ENCODE measurements at places on chromosomes 5 and 9. TPM values are rescaled to one million over a fixed set of nuclear protein-coding genes. Genes with fewer than 3 reads are reported as not detected.
A peak's percentile ranks its signal among the peaks of the same experiment; 100 is the strongest.

The TRIO gene
- 534 TPM for total RNA-seq

The CCL21 gene
- total RNA-seq: not detected

The SREK1 gene
- total RNA-seq: 117 TPM

The PCDHGB6 gene
- 2.2 TPM for total RNA-seq

The SLC6A18 gene
- not detected for total RNA-seq

The CCDC192 gene
- not detected for total RNA-seq

The PRSS3 gene
- not detected for total RNA-seq

DNA sequence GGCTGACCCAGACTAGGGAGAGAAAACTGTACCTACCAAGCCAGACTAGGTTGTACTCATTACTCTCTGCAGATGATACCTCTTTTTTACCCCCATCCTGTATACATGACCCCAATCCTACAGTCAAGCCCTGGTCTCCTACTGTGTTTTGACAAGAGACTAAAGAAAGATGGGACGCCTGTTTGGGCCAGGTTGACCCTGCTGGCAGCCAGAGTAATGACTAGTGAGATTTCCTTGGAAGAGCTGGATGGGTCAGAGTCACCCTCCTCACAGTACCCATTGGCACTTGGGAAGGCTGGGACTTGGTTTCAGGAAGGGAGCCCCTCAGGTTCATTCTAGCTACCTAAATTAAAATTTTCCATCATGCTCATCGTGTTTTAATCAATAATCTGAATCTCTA lies 89.7 kb upstream of the NR4A3 start:
- H3K36me3 ChIP-seq: no peaks in the 10 kb centered on the region
- H3K4me1 ChIP-seq: peaks cover 8% of the 10 kb centered on the region
- no peak overlapping the region for H3K4me3 ChIP-seq

DNA sequence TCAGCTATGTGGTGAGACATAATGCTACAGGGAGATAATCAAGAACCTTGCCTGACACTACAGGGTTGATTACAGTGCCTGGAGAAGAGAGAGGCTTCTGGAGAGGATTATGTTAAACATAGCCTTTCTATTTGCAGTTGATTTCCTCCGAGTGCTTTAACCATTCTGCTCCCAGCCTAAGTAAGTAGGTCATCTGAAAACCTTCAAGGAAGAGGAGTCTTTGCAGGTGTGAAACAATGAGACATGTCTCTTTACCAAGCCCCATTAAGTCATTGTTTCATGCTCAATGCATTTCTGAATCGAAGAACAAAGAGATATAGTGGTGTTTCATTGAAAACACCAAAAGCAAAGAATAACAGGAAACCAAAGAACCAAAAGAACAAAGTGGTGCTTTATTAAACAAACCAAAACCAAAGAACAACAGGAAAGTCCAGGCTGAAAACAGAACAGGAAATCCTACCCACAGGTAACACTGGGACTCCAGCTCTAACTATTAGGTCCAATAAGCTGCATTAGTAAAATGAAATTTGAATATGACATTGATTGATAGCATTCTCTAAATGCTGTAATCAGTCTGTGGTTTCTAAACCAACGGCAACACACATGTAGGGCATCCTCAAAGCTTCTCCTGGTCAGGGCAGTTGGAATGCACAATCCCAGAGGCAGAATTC lies 113.3 kb upstream of the SPATA31D4 start:
- no peak overlapping the region for H3K4me3 ChIP-seq
- no peaks in the 10 kb centered on the region for H3K27me3 ChIP-seq
- DNase-seq: no peak

- no peaks in the 10 kb centered on the region for H3K4me1 ChIP-seq
- no peak overlapping the region for H3K4me3 ChIP-seq
- H3K27ac ChIP-seq: no peak overlapping the region
- no peak for DNase-seq
- H3K27me3 ChIP-seq: no peaks in the 10 kb centered on the region
Measured at GRCh38 chr5:10065428-10066000, 184.2 kb downstream of the ATPSCKMT start.

- no peaks in the 10 kb centered on the region for H3K36me3 ChIP-seq
- H3K4me3 ChIP-seq: peak overlapping the region; percentile 88
- H3K27ac ChIP-seq: peak overlapping the region; percentile 74
- no peaks in the 10 kb centered on the region for H3K27me3 ChIP-seq
- peaks cover 68% of the 10 kb centered on the region for H3K4me1 ChIP-seq
Measured at GRCh38 chr5:172186114-172186695, 1.8 kb downstream of the STK10 start.

GRCh38 chr5:64298586-64298985 lies 132.9 kb downstream of the RNF180 start:
- no peak for DNase-seq
- no peaks in the 10 kb centered on the region for H3K27me3 ChIP-seq
- H3K36me3 ChIP-seq: no peaks in the 10 kb centered on the region

GRCh38 chr5:91293131-91293530 lies 90.0 kb downstream of the ARRDC3 start:
- no peak overlapping the region for H3K27ac ChIP-seq
- H3K27me3 ChIP-seq: no peaks in the 10 kb centered on the region
- DNase-seq: no peak

DNA sequence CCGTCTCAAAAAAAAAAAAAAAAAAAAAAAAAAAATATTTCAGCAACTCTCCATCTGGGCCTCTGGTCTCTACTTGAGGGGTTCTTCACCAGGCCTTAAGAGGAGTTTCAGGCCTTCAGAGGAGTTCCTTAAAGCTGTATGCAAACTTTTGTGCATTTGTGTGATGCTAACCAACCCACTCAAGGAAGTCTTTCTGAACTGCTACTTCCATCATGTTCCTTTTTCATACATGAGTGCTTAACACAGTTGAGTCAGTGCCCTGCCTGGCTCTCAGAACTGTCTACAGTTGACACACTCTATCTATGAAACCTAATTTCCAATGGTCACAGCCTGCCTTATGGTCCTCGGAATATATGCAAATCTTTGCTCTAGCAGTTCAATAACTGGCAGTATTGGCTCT lies 146.5 kb downstream of the MEF2C start:
- peak overlapping the region; percentile 11 for H3K27ac ChIP-seq
- peak; percentile 65 for DNase-seq
- peaks cover 61% of the 10 kb centered on the region for H3K4me1 ChIP-seq
- H3K36me3 ChIP-seq: peaks cover 14% of the 10 kb centered on the region

DNA sequence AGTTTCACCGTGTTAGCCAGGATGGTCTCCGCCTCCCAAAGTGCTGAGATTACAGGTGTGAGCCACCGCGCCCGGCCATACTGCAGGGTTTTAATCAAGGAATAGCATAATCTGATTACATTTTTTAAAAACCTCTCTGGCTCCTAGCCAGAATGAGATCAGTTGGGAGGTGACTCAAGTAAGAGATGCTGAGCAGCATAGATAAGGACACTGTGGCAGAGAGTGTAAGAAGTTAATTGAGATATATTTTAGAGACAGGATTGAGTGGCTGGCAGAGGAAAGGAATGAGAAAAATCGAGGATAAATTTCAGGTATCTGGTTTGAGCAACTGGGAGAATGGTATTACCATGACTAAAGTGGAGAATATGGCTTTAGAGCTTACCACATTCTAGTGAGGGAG lies 7.3 kb upstream of the RIGI start:
- no peaks in the 10 kb centered on the region for H3K4me1 ChIP-seq
- DNase-seq: no peak
- no peaks in the 10 kb centered on the region for H3K36me3 ChIP-seq

- DNase-seq: no peak
- no peak overlapping the region for H3K4me3 ChIP-seq
- H3K27ac ChIP-seq: no peak overlapping the region
- no peaks in the 10 kb centered on the region for H3K4me1 ChIP-seq
- no peaks in the 10 kb centered on the region for H3K27me3 ChIP-seq
Measured at GRCh38 chr5:36360307-36360706, 58.6 kb upstream of the RANBP3L start.

- no peak overlapping the region for H3K4me3 ChIP-seq
- no peak overlapping the region for H3K27ac ChIP-seq
- peaks cover 17% of the 10 kb centered on the region for H3K4me1 ChIP-seq
- no peak for DNase-seq
- H3K36me3 ChIP-seq: peaks cover 55% of the 10 kb centered on the region
Measured at GRCh38 chr5:150444770-150445169, 4.8 kb downstream of the RPS14 start.

DNA sequence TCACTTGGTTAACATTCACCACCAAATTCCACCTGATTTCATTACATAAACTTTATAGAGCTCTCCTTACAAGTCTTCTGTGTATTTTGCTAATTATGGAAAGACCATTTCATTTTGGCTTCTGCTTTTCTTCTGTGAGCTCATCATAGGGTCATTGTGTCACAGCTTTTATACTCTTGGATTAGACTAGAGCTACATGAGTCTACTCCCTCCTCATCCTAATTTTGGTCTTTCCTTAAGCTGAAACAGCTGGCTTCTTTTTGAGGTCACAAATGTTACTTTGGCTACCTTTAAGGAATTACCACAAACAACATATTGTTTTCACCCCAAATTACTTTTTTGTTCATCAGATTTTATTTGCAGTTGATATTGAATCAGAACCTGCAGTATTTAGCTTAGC lies 103.0 kb downstream of the NPR3 start:
- no peaks in the 10 kb centered on the region for H3K36me3 ChIP-seq
- no peak overlapping the region for H3K27ac ChIP-seq
- no peaks in the 10 kb centered on the region for H3K4me1 ChIP-seq
- no peak overlapping the region for H3K4me3 ChIP-seq
- H3K27me3 ChIP-seq: no peaks in the 10 kb centered on the region

- H3K27ac ChIP-seq: no peak overlapping the region
- no peak for DNase-seq
- H3K4me1 ChIP-seq: no peaks in the 10 kb centered on the region
- no peak overlapping the region for H3K4me3 ChIP-seq
- H3K27me3 ChIP-seq: peaks cover 5% of the 10 kb centered on the region
Measured at GRCh38 chr9:134303601-134304000, 22.7 kb upstream of the RXRA start.

DNA sequence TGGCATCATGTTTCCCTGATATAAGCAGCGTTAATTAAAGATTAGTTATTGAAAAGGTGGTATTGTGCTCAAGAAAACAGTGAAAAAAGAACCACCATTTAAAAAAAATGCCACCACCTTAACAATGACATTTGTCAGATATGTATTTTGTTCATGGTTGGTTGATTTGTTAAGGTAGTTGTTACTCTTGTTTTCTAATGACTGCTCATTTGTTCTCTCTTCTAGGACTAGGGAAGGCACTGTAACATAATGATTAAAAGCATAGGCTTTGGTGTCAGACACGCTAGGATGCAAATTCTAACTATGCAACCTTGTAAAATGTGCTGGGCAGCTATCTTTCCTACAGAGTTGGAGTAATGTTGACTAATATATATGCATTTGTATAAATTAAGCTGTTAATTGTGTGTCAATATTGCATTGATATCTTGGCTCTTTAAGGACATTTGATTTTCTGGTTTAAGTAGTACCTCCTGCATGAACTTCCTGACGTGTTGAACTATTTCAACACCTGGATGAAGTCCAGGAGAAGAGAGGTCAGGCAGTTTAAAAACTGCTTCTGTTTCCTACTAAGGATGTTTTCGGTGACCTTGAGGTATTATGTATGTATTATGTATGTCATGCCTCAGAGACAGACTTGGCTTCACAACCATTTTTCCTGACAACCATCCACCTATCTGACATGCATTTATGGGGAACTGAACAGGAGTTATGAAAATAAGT lies 77.8 kb downstream of the MUSK start:
- H3K27me3 ChIP-seq: no peaks in the 10 kb centered on the region
- DNase-seq: no peak
- no peaks in the 10 kb centered on the region for H3K4me1 ChIP-seq
- H3K4me3 ChIP-seq: no peak overlapping the region
- H3K36me3 ChIP-seq: no peaks in the 10 kb centered on the region

All from B cell (primary cell).